Activated naive CD4-positive, alpha-beta T cell treated with anti-CD3 and anti-CD28 coated beads for 36 hours (primary cell): ENCODE measurements at places on chromosomes 16 and 17.

DNA sequence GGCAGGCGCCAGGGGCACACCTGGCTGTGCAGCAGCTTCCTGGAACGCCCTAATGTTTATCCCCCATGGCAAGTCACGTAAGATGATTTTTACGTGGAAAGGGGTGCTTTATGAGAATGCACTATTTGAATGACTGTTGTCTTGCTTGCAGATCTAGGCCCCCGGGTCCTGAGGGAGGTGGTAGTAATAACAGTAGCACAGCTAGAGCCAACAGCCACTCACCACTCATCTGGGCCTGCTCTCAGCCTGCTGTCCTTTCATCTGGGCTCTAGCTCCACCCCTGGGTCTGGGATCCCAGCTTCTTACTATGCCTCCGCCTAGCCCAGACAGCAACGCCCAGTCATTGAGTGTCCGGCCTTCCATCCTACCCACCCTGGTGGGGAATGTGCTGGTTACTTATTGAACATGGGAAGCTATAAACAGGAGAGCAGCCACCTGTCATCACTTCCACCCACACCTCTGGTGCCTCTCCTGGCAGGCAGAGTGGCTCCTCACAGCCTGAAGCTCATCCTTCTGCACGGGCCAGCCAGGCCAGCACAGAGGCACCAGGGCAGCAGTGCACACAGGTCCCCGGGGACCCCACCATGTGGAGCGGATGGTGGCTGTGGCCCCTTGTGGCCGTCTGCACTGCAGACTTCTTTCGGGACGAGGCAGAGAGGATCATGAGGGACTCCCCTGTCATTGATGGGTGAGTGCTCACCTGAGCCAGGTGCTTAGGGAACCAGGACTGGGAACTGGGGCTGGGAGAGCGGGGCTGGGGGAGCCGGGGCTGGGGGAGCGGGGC is 16.6 kb downstream of the DPEP1 start:
- DNase-seq: no peak

GRCh38 chr17:34399725-34400124 is 36.7 kb upstream of the CCL1 start:
- DNase-seq: no peak

DNA sequence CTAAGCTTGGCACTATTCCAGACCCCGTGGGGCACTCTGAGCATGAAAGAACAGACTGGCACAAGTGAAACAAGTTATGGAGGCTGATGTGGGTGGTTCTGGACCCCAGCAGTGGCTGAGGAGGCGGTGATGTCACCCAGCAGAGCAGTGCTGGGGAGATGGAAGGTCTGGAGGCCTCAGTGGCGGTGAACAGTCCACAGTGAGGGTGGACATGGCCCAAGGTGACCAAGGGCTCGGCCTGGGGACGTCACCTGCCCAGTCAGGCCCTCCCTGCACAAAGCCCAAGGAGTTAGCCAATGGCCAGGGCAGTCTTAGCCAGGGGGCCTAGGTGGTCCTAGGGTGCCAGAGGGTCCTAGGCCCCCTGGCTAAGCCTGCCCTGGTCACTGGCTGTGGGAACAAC is 24.5 kb downstream of the SMPD3 start:
- DNase-seq: no peak

DNA sequence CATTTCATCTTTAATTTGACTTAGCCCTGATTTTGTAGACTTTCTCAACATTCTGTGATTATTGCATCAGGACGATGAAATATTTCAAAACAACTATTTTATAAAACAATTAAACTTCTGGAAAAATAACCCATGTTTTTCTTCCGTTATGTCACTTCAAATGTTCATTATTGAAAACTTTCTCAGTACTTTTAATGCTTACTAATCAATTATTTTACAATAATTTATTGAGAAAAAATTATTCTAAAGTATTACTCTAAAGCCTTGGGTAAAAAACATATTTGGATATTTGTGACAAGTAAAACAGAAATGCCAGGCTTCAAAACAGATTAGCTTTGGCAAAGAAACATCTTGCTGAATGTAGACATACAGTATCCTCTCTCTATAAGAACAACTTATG is 46.3 kb upstream of the DHX40 start:
- DNase-seq: no peak

DNA sequence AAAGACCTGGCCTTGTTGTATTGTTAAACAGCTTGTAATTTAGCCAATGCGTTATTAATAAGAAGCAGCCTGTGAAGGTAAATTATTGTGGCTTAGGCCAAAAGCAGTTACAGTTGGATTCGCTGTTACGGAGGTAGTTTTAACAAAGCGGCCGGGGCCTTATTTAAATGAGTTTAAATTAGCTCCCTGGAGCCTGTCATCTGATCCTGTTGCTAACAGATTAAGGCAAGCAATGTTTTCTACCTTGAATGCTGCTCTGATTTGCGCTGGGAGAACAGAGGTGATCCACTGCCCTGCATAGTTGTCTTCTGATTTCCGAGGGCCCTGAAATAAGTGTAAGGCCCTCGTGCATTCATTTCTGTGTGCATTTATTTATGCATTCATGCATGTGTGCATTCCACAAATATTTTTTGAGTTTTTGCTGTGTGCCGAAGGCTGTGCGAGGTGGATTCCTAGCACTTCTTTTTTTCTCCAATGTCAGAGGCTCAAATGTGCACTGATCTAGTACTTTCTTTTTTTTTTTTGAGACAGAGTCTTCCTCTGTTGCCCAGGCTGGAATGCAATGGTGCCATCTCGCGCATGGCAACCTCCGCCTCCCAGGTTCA is 10.9 kb downstream of the SEC14L5 start:
- no peak for DNase-seq

DNA sequence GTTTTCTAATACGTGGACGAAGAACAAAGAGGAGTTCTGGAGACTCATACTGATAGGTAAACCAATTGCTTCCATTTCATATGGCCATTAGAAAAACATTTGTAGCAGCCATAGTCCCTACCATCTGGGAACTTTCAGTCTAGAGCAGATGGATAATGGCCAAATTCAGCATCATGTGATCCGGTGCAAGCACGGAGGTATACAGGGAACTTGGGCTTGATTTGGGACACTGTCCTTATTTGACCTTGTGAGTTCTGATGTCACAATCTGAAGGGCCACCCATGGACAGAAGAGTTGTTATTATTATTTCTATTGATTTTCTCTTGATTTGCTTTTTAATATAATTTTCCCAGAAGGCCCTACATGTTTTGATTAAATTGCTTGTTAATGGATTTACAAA is 154.6 kb upstream of the ZNF267 start:
- no peak for DNase-seq

DNA sequence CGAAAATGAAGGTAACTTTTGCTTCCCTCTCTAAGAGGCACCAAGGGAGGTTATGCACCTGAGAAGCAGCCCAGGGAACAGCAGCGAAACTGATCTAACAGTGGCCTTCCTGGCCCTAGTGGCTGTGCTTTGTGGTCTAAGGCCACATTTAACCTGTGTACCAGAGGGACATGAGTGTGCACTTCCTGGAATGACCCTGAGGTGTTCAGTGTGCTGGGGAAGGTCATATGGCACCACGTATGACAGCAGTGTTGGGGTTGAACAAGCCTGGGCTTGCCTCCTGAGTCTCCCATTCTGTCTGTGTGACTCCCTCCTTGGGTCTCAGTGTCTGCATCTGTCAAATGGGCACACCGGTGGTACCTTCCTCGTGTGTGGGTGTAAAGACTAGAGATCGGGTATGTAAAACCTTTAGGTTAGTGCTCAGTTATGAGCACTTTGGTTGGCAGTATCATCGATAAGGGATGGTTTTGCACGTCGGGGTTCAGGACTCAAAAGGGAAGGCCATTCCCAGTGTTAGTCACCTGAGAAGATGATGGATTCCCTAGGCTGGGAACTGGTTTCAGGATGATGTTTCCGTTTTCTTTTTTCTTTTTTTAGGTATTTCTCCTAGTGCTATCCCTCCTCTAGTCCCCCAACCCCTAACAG is 31.9 kb downstream of the PLCG2 start:
- DNase-seq: no peak

GRCh38 chr17:75514919-75515495 is 330 bp downstream of the CASKIN2 start:
- no peak for DNase-seq

DNA sequence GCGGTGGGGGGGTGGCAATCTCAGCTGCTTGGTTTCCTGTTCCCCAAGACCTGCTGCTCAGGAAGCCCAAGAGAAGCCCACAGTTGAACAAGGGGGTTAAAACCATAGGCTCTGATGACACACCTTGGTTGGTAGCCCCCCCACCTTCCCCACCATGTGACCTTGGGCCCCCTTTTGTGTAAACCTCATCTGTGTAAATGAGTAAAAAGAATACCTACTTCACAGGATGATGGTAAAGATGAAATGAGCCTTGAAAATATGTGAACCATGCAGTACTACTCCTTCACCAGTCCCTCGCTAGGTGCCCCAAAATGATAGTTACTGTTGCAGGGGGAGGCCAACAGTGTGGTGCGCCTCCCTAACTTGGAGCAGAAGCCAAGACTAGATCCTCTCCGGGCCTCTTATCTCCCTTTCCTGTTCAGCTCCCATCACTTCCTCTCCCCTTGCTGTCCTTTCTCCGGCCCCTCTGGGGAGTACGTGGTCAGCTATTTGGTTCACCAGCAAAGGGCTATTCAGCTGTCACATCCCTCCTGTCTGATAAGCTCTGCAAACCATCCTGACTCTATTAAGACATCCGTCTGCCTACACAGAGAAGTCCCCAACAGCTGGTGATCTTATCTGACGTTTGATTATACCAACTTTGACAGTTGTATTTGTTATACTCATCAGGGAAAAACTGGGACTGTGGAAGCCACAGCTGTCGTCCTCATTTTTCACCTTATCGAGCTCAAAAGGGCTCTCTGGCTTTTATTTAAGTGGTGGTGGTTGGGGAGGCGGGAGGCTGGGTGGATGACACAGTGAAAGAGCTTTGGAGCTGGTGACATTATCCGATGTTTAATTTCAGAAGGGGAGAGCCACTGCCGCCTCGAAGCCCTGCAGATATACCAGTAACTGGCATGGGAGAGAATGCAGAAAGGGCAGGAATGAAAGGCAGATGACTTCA is 19.9 kb downstream of the DCAKD start:
- no peak for DNase-seq

- DNase-seq: no peak
Measured at GRCh38 chr17:47622180-47622549, 27.6 kb upstream of the KPNB1 start.
